SHP77 (cell line): ENCODE measurements at places on chromosomes 7 and 10.

- no peak for DNase-seq
Measured at GRCh38 chr10:26738301-26738911, 40.9 kb downstream of the PDSS1 start.

DNA sequence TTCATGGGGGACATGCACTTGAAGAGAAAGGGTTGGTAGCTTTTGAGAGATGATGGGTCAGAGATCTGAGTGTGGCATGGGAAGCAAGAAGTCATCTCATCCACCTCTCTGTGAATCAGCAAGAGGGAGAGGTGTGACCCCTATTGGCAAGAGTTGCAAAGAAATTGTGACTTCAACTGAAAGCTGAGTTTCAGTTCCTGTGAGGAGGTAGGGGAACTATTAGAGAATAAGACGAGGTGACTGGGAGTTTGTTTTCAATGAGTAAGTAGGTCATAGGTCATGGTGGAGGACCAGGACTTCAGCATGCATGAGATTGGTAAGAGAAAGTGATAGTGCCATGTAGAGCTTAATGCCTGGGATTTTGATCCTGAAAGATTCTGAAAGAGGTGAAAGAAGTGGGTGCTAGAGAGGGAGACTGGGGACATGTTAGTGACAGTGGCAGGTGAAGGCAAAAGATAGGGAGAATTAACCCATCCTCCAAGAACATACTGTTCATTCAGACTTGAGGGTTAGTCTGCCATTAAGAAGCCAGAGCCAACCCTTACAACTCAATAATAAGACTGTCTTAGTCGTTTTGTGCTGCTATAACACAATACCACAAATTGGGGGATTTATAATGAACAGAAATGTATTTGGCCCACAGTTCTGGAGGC is 75.5 kb upstream of the CAPZA2 start:
- no peak for DNase-seq

GRCh38 chr7:72152161-72153131 is 259.7 kb downstream of the CALN1 start:
- no peak for DNase-seq

DNA sequence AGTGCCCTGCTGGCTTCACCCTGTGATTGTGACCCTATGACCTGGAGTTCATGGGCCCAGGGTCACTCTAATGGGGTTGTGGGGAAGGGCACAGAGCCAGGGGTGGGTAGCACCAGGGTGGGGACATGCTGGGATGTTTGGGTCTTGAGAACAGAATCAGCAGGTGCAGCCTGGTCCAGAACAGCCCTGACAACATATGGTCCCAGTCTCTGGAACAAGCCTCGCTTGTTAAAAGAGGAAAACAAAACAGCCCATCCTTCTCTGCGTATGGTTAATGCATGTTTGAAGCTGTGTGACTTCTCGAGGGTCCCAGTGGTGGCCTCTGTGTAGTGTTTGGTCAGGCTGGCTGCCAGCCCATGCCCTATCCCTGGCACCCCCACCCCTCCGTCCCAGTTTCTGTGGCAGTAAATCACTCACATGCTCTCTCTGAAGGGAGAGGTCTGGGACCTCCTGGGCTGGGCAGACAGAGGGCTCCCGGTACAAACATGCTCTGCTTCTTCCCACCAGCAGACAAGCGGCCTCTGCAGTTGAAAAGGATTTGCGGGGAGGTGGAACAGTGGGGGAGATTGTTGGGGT is 79.4 kb downstream of the FAM241B start:
- DNase-seq = no peak

DNA sequence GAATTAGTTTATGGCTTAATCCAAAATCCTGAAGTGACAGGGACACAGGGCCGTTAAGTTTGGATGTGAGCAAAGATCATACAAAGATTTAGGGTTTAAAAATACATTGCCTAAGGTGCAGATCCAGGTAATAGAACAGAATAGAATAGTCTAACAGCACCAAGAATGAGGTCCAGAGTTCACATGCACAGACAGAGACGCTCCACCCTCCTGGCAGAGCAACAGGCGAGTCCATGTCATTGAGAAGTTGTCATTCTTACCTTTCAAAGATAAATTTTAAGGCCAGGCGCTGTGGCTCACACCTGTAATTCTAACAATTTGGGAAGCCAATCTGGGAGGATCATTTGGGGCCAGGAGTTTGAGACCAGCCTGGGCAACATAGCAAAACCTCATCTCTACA is 209.1 kb upstream of the AUTS2 start:
- DNase-seq = no peak

DNA sequence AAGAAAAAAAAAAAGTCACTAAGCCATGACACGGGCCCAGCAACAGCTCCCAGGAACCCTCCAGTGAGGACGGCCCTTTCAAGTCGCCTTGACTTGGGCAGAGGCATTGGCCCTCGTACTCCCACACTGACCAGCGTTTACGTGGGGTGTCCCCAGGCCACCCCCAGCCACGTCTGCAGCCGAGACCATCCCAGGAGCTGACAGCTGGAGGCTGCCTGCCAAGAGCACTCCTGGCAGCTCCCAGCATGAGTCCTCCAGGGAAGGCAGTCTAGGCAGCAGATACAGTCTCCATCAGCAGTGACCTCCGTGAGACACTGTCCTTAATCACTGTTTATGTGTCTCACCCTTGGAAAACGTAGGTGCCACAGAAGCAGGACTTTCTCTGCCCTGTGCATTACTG is 86.5 kb downstream of the PROSER2 start:
- no peak for DNase-seq

DNA sequence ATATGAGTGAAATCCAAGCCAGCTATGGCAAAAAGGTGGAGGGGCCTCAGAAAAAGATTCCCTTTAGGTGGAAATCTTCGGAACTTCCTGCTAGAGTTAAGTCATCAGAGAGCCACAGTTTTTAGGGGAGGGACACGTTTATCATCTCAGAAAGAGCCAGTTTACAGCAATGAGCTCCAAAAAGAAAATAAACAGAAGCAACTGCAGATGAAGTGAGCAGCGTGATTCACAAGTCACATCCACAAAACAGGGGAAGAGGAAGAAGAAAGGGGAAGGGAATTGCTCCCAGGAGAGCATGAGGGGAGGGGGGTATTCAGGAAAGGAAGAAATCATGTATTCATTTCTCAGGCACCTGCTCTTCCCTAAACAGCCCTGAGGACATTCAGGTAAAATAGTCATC is 156.2 kb upstream of the FOXK1 start:
- DNase-seq = no peak

DNA sequence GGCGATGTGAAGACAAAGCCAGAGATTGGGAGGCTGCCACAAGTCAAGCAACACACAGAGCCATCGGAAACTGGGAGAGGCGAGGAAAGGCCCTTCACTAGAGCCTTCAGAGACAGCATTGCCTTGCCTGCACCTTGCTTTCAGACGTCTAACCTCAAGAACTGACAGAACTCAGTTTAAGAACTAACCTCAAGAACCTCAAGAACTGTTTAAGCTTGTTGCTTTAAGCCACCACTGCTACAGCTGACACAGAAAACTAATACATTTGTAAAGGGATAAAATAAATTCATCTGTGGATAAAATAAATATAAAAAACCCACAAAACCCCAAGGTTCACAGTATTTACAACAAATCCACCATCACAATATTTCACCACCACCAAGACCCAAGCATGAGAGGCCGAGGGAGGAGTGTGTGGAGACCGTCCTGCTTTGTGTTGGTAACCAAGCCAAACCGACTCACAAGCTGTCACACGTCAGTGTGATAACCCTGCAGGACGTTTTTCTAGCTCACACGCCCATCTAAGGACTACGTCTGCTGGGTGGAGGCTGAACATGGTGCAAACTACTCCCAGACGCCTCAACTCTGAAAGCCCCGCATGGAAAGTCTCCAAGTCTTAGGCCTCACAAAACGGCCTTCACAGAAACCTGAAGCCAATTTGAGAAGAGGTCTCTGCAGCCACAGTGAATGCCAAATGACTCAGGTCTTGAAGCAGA is 116.8 kb downstream of the ABLIM1 start:
- DNase-seq = no peak

GRCh38 chr10:63780101-63780500 is 258.9 kb downstream of the REEP3 start:
- DNase-seq = no peak

DNA sequence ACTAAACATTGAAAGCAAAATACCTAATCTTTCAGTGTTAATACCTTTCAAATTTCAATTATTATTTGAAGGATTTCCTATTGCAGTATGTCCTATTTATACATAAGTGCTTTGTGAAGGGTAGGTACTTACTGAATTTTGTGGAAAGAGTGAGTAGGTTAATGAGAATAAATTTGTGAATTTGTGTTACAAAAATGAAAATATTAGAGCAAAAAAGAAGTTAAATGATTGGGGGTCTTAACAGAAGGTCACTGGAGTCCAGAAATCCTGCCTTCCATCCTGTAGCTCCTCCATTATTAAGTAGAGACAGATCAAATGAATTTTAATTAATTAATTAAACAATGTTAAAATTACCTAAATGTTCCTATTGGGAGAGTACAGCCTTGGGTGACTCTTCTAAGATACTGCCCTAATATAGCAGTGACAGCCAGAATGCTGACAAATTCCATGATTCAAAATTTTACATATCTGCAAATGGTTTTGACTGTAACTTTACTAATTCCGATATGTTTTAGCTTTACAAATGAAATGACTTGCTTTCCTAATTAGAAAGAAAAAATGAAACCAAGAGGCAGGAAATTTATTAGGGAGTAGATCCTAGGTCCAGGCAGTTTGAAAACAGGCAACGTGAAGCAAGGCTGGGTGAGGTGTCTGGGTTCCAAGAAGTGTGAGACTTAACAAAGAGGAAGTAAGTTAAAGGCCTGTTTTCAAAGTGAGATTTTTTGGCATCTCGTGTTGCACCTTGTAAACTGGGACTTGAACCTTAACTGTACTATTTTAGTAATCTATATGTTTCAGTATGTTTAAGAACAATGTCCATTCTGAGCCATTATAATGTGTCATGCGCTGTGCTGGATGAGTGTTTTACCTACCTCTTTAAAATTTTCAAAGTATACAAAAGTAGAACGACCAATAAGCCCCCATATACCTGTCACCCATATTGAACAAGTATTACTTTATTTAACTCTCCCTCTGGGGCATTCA is 1.5 kb downstream of the PIK3CG start:
- no peak for DNase-seq

DNA sequence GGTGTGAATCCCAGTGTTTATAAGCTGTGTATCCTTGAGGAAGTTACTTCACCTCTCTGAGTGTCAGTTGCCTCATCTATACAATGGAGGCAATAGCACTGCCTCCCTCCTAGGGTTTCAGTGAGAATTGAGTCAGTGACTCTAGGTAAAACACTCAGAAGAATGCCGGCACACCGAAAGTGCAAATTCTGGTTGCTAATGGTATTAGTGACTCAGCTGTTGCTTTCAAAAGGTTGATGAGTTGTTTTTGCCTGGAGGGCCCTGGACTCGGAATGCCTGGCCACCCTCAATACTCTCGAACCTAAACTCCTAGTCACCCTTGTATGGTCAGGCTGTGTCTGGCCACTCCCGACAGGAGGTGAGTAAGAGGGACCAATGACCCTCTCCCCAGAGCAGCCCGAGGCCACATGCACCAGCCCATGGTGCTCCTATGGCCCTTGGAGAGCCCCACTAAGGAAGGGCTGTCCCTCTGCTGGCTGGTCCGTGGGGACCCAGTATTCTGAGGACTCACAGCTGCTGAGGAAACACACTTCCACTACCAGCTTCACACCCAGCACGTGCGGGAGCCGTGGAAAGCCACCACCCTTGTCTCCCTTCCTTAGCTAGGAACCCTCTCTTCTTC is 60.2 kb downstream of the CALML3 start:
- no peak for DNase-seq

GRCh38 chr10:126022841-126023240 is 126.5 kb downstream of the FANK1 start:
- no peak for DNase-seq

DNA sequence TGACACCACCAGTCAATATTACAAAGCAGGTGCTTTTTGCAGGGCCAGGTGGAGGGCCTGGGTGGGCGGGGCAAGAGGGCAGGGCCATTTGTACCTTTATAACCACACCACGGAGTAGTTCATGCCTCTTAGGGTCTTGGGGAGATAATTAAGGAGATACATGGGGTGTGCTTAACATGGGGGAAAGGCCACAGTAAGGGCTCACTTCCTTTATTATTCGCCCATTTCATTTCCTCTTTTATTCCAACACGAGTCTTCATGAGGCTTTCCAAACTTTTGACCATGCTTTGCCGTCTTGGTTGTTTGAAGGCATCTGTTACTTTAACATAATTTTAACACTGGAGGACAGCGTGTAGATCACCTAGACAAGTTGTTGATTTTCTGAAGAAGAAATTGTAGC is 33.3 kb upstream of the LYZL2 start:
- DNase-seq = no peak

- no peak for DNase-seq
Measured at GRCh38 chr7:16086743-16087142, 334.6 kb downstream of the CRPPA start.

DNA sequence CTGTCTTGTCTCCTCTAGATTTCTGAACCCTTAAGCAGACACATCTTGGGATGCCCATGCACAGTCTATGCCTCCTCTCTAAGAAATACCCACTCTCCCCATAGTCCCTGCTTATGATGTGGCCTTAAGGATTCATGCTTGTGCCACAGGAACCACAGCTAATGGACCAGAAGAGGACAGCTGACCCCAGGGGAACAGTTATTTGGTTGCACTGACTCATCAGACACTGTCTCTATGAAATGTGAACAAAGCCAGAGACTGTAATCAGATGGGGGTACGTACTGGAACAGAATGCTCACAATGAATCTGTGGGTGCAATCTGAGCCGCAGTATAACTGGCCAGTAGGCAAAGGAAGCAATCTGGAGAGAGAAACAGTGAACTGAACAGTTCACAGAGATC is 121.9 kb downstream of the USP6NL start:
- DNase-seq = no peak

- DNase-seq = no peak
Measured at GRCh38 chr7:116569737-116570136, 44.9 kb downstream of the CAV1 start.

DNA sequence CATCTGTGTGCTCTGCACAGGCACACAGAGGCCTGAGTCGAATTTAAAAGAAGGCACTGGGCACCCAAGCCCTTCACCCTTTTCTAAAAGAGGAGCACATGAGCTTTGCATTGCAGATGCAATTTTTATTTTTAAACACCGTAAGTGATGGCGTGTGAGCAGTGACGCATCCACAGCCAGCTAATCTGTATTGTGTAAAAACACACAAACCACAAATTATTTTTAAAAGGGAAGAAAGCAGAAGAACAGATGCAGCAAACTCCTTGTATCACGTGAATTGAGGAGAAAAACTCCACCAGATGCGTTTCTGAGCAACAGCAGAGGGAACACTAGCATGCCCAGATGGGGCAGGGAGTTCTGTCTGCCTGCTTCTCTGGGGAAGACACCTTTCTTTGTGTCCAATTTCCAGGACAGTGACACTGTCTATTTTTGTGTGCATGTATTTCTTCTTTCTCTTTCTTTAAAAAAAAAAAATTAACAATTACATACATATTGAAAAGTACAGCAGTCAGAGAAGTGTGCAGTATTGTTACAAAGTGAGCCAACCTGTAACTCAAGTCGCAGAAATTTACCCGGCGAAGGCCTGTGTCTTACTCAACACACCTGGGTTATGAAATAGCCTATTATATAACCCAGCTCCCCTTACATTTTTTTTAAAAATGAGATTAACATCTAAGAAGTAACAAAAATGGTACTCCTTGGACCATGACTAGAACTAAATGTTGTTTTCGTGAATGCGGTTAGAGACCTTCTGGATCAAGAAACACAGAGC is 39.2 kb downstream of the EEPD1 start:
- no peak for DNase-seq

- DNase-seq = no peak
Measured at GRCh38 chr7:50735333-50735732, 47.4 kb downstream of the GRB10 start.

GRCh38 chr10:71520042-71520441 is 123.3 kb downstream of the CDH23 start:
- DNase-seq = no peak
